ENCODE measurements at places on chromosomes 12 and 14.

DNA sequence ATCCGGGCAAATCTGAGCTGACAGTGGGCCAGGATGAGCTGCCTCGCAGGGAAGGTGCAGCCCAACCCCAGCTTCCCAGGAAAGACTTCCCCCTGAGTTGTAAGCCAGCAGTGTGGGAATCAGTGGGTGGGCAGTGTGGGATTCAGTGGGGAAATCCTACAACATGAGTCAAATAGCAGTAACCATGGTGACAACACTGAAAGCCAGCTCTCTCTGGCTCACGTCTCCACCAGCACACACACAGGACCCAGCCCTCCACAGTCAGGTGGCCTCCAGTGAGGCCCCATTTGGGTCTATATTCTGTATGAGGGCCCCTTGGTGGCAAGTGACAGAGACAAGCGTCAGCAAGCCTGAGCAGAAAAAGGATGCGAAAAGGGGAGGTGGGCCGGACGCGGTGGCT, 6.0 kb upstream of the LGALS3 start:
- no peak for DNase-seq

DNA sequence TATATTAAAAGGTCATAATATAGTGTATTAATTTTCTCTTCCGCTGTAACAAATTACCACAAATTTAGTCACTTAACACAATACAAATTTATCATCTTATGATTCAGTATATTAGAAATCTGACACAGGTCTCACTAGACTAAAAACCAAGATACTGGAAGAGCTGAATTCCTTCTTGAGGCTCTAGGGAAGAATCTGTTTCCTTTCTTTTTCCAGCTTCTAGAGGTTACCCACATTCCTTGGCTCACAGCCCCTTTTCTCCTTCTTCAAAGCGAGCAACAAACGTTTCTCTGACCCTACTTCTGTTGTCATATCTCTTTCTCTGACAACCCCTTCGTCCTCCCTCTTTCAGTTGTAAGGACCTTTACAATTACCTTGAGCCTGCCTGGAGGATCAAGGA, 43.4 kb upstream of the AMN1 start:
- no peak for DNase-seq

GRCh38 chr12:71157601-71158233, at the start of gene TSPAN8:
Gene TSPAN8, minus strand, starts transcription at chr12:71157999. Its CDS starts 321 bp downstream, at chr12:71157678.
- no peak for DNase-seq

GRCh38 chr14:75563931-75564330, 14.5 kb upstream of the FLVCR2 start:
- no peak for DNase-seq

GRCh38 chr12:66552716-66553115, 126.2 kb downstream of the GRIP1 start:
- DNase-seq = no peak

DNA sequence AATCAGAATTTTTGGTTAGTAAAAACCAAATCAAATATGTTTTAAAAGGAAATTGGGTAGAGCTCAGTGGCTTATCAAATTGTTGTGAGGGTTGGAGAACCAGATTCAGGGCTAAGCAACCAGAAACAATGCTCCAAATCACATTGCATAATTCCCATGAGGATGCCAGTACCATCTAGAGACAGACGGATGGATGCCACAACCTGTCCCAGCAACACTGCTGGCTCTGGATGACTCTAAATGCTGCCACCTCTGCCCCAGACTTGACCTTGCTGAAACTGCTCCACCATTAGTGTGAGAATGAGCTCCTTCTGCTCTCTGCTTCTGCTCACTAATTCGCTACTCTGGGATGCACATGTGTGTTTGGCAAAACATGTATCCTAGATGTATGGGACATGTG, 43.9 kb downstream of the FRS2 start:
- DNase-seq = no peak

GRCh38 chr12:6828781-6829535, 751 bp downstream of the P3H3 start:
- DNase-seq = peak; percentile 66

DNA sequence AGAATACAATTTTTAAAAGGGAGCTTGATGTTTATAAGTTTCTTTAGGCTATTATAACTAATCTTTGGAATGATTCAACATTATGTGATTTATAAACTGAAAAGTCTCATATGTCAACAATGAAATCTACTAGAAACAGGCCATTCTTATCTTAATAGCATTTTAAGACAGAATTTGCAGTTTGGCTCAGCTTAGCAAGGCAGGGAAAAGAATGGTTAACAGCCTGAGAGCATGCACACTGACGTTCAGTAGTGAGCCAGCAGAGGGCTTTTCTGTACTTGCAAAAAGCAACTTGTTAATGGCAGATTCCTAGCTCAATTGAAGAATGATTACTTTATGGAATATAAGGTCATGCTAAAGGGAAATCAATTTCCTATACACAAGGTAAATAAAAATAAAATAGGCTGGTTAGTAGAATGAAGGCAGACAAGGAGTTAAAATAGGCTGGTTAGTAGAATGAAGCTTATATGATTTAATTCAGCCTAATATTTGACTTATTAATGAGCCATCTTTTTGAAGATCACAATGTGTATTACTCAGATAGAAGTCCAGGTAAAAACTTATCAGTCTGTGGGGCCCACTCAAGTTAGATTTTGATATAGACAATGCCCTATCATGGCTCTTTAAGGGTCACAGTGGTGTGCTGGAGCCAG, 95.9 kb downstream of the OTOGL start:
- DNase-seq = peak; percentile 21

DNA sequence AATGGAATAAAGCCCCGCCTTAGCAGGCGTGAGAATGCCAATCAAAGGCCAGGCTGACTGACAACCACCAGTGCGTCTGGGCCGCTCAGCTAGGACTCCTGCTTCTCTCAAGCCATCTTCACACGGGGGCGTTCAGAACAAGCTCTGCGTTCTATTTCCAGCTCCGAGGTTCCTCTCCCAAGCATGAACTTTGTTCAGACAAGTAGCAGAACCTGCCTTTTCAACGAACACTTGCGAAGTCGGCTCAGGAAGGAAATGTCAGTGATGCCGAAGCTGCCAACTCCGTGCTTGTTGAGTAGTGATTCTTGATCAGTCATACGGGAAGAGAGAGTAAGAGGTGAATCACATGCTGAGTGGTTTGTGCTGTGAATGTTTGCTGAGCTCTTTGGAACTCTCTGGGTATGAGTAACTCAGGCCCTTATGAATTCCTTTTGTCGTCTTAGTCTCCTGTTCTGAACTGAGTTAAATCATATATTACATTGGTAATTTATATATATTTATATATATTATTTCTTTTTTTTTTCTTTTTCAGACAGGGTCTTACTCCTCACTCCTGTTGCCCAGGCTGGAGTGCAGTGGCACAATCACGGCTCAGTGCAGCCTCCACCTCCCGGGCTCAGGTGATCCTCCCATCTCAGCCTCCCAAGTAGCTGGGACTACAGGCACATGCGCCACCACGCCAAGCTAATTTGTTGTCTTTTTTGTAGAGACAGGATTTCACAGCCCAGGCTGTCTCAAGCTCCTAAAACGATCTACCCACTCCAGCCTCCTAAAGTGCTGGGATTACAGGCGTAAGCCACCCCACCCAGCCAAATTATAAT, 29.4 kb upstream of the BCL7A start:
- peak; percentile 86 for DNase-seq
